Stimulated activated CD4-positive, alpha-beta T cell treated with anti-CD3 and anti-CD28 coated beads, Interleukin-12 subunit alpha, Interleukin-12 subunit beta, amount 100 ng/mL, for 48 hours (primary cell): ENCODE measurements at places on chromosomes 4 and X.

DNA sequence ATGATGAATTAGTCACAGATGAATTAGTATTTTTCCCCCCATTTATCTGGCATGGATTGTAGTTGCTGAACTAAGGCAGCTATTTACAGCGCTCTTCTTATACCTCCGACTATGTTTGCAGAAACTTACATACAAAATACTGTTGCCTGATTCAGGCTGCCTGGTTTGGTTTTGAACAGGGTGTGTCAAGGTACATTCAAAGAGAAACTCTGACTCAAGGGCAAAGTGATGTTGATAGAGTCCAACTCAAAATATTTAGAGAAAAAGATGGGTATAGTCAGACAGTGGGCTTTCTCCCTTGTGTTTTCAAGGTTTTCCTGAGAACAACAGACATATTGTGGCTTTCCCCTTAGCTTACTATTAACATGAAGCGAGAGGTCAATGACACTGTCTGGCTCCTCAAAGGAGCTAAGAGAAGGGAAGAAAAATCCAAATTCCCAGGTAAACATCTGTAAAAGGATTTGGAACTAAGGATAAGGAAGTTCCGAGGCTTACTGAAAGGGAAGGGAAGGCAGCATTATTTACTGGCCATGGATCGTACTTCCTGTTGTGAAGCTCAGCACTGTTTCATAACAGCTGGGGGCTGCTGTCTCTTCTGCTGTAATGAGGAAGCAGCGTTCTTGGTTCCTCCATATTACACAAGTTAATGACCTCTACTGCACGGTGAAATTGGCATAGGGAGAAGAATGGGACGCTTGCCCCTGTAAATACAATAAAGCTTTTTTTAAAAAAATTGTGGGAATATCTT, 30.9 kb downstream of the FAM9C start:
- DNase-seq: no peak

DNA sequence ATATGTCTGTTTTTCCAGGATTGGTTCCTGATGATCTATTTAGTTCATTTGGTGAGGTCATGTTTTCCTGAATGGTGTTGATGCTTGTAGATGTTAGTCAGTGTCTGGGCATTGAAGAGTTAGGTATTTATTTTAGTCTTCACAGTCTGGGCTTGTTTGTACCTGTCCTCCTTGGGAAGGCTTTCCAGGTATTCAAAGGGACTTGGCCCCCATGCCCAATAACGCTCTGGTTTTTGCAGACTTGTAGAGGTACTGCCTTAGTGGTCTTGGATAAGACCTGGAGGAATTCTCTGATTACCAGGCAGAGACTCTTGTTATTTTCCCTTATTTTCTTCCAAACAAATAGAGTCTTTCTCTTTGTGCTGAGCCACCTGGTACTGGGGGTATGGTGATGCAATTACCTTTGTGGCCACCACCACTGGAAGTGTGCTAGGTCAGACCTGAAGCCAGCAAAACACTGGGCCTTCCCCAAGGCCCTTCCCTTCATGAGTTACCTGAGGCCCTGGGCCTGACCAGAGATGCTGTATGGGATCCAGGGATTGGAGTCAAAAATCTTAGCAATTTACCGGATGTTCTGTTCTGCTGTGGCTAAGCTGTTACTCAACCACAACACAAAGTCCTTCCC, 63.3 kb upstream of the RXFP1 start:
- no peak for DNase-seq

DNA sequence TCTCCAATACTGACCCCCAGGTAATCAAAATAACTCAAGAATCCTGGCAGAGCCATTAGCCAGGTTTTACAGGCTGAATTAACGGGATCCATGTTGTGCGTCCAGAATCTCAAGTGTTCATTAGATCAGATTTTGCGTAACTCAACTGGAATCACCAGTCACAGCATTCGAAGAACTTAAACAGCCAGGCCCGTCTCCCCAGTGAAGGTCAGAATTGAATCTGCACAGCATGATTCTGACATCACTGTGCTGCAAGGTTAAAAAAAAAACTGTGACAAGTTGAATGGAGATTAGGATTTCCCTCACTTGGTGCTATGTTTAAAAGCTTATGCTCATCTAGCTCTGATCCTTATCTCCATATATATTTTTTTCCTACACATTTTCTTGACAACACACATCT, 96.1 kb downstream of the ANOS1 start:
- DNase-seq: no peak

- peak; percentile 89 for DNase-seq
Observed at GRCh38 chr4:1579901-1580691, 104.0 kb downstream of the FAM53A start.

- no peak for DNase-seq
Observed at GRCh38 chr4:89434364-89434988, 126.9 kb upstream of the GPRIN3 start.
